ENCODE measurements at places on chromosomes 1 and 21.

DNA sequence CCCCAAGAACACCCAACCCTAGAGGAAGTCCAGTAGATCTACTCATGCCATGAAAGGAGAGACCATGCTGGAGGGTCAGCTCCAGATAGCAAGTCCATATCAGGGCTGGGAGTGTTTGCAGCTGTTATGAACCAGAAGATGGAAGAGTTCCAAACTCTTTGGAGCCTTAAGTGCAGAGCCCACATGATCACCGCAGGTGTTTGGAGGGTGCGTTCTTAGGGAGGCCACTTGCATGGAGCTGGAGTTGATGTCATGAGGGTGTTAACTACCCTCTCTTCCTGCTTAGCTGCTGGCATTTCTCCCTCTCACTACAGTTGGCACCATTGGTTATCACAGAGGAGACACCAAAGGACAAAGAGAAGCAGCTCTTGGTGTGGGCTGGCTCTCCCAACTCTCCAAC, 616.9 kb downstream of the AJAP1 start:
- no peak for DNase-seq

- no peak for DNase-seq
Measured at GRCh38 chr1:161180639-161181038, 3.3 kb upstream of the B4GALT3 start.

DNA sequence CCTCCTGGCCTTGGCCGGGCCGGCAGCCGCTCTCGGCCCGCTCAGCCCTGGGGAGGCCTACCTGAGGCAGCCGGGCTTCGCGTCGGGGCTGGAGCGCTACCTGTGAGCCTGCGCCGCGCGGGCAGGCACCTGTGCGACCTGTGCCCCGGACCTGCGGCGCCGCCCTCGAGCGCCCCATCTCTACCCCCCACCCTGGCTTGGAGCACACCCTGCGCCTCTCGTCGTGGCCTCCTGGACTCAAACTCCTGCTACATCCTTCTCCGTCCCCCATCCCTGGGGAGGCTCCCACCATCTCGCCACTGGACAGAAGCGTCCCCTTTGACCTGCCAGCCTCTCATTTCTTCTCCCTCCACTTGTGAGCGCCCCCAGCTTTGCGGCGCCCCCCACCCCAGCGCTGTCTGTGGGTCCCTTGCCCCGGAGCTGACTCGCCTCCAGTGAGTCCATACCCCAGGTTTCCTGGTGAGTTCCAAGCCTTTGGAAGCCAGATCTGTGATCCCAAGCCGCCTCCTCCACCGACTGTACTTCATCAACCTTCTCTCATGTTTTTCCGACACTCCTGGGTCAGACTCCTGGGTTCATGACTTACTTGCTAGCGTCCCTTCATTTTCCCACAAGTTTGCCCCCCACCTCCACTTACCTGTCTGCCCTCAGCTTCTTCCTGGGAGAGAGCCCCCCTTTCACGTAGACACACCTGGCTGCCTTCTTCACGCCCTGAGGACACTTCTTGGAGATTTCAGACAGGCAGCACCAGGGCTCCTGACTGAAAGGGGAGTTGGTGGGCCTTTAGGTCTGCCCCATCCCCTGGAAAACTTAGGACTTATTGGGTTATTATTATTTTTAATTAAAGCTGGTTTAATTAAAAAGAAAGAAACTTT, 1.3 kb downstream of the FOXE3 start:
- no peak for DNase-seq

GRCh38 chr1:29356663-29357062, 120.3 kb downstream of the PTPRU start:
- DNase-seq = no peak

- DNase-seq = no peak
Measured at GRCh38 chr1:198556971-198557370, 16.5 kb upstream of the ATP6V1G3 start.
